Mesendoderm (in vitro differentiated cells): ENCODE measurements at places on chromosomes 11 and 22.

GRCh38 chr22:23837911-23838680 lies 710 bp downstream of the DERL3 start:
- DNase-seq = peak; percentile 29

DNA sequence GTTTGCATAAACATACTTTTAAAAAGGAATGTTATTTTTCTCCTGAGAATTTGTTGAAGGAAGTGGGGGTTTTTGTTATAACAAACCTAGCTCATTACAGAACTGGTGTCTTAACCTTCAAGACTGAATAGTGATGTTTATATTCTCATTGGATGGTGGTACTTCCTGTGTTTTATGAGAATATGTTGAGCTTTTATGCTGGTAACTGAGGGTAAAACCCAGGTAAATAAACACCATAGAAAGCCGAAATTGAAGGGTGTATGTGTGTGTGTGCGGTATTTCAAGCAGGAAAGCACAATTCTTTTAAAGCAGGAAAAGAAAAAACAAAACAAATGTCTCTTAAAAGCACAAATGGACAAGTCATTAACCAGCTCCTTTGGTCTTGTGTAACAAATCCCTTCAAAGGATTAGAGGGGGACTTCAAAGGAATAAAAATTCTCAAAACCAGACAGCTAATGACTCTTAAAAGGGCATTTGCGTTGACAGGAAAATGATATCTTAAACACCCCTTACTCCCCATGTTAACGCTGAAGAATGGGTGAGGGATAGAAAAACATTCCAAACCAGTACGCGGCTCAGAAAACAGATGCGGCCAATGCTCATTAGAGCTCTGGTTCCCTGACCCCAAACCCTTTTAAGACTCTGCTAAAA lies 23.8 kb downstream of the LMO2 start:
- DNase-seq = no peak

GRCh38 chr22:42889304-42889703 lies 32.2 kb upstream of the ARFGAP3 start:
- no peak for DNase-seq

- DNase-seq = no peak
Measured at GRCh38 chr11:2143477-2143798, 4.2 kb upstream of the IGF2 start.

- peak; percentile 78 for DNase-seq
Measured at GRCh38 chr11:71451596-71452198, 1.3 kb upstream of the NADSYN1 start.

DNA sequence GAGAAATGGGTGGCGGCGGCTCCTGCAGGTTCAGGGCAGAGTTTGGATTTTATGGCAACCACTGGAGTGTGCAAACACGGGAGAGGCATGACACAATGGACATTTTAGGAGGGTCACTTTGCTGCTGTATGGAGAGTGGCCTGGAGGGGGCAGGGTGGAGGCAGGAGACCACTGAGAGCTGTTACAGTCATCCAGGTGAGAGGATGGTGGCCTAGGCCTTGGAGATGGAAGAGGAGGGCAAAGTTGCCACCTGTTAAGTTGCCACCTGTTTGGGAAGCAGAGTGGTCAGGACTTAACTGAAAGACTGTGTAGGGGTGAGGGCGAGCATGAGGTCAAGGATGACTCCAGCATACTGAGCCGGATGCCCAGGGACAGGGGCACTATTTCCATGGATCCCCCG lies 2.3 kb upstream of the RAD9A start:
- peak; percentile 67 for DNase-seq

DNA sequence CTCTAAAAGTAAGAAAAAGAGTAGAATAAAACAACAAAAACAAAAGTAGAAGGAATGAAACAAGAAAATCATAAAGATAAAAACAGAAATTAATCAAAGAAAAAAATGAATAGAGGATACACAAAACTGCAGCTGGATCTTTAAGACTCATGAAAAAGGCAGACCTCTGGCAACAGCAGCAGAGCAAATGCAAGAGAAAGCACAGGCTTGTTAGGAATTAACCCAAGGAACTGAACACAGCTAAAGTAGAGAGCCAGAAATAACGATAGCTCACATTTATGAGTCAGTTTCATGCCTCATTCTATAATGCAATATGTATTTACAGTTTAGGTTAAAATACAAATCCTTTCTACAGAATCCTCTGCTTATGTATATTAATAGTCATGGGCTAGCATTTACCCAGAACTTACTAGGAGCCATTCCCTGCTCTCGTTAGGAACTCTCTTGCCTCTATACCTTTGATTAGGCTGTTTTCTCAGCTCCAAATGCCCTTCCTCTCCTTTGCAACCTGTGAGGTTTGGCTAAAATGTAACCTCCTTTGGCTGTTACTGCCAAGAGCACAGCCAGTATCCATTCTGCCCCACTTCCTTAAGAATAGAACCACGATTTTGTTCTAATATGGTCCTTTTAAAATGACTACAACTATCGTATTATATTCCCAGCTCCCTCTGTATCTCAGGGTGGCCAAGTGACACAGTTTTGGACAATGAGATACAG lies 38.3 kb upstream of the NFAM1 start:
- DNase-seq = no peak

DNA sequence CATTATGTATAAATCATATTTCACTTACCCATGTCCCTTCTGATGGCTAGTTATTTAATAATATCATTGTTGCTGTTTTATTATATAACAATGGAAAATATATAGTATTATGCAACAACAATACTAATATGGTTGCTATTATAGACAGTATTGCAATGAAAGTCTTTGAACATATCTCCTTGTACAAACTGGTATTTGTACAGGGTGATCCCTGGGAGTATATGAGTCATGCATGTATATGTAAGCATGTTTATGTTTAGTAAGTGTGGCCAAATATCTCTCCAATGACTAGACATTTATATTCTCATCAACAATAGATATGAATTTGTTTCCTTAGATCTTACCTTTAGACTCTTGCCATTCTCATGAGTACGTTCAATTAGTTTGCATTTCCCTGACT lies 55.9 kb downstream of the KCNC1 start:
- no peak for DNase-seq

- no peak for DNase-seq
Measured at GRCh38 chr11:105070306-105070705, 25.2 kb upstream of the CARD16 start.

- DNase-seq = no peak
Measured at GRCh38 chr11:31656051-31656450, 146.5 kb downstream of the ELP4 start.

GRCh38 chr22:19757985-19758895 lies 2.3 kb upstream of the TBX1 start:
- DNase-seq = no peak

- no peak for DNase-seq
Measured at GRCh38 chr22:30240541-30241417, 5.8 kb downstream of the LIF start.

DNA sequence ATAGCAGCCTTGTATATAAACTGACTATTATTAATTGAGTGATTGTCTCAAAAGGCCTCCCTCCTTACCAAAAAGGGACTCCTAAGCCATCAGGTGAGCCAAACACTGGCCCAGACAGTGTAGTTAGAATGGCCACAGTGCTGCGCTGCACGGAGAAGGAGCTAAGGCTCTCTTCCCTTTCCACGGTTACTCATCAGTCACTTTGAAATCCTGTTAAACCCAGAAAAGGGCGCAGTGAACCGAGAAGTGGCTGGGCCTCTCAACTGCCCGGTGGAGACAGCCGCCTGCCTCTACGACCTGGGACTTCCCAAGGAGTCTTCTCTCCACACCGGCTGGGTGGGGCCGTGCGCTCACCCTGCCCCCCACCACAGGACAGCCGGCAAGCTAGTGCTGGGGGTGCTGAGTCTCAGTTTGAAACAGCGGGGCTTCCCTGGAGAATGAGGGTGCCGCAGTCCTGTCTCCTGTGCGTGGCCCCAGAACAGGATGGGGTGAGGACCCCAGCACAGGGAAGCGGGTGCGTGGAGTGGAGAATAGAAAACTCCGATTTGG lies 1.3 kb downstream of the MYH9 start:
- no peak for DNase-seq

GRCh38 chr11:133919330-133920108 lies 37.2 kb downstream of the IGSF9B start:
- no peak for DNase-seq

GRCh38 chr11:111730871-111731591 lies 35.2 kb downstream of the PPP2R1B start:
- DNase-seq = no peak

- DNase-seq = no peak
Measured at GRCh38 chr11:17347676-17348075, 3.9 kb upstream of the NCR3LG1 start.

DNA sequence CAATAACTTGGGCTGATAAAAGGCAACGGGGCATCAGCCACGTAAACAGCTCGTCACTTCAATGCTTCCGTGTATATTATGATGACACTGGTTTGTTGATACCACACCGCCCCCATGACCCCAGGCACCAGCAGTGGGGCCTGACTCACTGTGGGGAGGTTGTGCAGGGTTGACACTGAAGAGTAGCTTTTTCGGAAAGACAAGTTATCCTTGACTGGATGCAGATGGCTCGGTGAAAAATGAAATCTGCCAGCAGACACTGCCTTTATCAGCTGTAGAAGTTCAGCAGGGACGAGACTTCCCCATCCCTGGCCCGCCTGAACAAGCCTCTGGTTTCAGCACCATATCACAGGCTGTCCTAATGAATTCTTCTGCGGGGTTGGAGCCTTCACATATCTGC lies 55.6 kb downstream of the WT1 start:
- DNase-seq = no peak

DNA sequence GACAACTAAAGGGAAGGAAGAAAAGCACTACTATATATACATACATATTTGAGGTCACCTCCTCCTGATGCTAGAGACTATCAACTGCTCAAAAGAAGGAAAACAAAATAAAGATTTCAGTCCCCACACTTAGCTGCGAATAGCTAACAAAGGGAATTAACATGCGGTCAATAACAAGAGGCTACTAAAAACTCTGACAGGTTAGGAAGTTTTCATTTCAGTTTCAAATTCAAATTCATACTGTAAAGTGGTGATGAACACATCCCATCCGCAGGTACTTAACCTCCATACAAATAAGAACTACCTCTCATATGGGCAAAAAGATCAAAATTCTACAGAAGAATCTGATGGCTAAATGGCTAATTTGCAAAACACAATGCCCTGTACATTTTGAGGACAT lies 2.6 kb downstream of the NAP1L4 start:
- no peak for DNase-seq

DNA sequence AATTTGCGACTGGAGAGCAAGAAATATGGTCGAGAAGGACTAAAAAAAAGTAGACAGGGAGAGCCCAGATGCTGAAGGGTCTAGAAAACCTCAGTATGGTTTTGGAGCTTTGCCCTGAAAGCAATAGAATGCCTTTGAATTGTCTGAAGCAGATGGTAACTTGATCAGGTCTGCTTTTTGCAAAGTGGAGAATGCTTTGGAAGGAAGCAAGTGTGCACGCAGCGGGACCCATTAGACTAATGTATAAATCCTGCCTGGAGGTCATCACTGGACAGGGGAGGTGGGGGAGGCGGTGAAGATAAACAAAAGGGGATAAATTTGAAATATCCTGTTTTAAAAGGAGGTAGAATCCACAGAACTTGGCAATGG lies 757 bp upstream of the HINFP start:
- DNase-seq = no peak

DNA sequence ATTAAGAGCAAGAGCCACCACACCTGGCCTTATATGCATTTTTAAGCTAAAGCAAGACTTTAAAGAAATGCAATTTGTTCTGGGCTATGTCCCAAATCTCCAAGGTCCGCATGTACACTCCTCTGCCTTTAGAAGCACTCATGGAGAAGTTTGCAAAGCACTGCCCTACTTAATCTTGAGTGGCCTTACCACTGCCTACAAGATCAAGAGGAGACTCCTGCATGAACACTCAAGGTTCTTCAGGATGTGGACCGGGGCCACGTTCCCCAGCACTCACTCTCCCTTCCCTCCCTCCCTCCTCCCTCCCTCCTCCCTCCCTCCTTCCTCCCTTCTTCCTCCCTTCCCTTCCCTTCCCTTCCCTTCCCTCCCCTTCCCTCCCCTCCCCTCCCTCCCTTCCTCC lies 63.2 kb upstream of the HSPA8 start:
- DNase-seq = no peak

DNA sequence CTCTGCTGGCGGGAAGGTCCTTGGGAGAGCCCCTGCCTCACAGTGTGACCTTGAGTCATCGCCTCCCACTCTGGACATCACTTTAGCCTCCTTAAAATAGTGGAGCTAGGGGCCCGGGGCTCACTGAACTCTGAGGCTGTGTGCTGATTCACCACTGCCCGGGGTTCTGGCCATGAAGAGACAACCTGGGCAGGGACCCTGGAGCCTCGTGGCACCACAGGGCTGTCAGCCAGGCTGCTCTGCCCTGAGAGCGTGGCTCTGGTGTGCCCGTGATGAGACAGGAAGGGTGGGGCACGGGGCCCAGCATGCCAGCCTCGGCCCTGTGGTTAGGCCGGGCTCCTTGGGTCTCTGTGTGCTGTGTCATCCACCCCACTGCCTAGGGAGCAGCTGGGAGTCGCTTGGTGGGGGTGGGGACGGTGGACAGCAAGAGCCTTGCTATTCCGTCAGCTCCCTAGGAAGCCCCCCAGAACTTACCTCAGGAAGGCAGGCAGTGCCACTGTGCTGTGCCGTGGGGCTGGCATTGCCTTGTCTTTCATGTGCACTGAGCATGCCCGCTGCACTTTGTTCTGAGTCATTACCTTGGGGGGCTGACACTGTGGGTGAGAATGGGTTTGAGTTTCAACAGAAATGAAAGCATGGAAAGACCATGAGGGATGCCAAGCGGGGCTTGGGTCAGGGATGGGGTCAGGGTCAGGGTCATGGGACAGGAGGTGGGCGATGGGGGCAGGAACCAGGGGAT lies 31.7 kb downstream of the TPCN2 start:
- DNase-seq = no peak

- DNase-seq = peak; percentile 20
Measured at GRCh38 chr11:39374963-39375698, 2084.3 kb downstream of the LRRC4C start.

GRCh38 chr11:22733475-22734248 lies 67.3 kb downstream of the GAS2 start:
- DNase-seq = no peak

DNA sequence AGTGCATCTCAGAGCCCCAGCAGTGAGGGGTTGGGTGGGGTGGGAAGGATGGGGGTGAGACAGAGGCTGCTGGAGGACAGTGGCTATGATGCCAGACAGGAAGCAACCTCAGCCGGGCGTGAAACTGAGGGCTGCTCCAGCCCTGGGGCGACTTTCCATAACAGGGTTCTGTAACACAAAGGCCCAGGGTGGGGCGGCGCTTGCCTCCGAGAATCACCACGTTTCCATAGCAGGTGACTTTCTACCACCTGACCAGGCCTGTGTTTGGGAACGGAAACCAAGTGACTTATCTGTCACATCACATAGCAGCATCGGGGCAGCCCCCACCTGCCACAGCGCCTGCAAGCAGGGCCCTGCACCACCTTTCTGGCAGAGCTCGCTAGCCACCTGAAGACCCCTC lies 85.8 kb downstream of the TRMU start:
- DNase-seq = no peak
